ENCODE measurements at places on chromosomes 6 and 20.

DNA sequence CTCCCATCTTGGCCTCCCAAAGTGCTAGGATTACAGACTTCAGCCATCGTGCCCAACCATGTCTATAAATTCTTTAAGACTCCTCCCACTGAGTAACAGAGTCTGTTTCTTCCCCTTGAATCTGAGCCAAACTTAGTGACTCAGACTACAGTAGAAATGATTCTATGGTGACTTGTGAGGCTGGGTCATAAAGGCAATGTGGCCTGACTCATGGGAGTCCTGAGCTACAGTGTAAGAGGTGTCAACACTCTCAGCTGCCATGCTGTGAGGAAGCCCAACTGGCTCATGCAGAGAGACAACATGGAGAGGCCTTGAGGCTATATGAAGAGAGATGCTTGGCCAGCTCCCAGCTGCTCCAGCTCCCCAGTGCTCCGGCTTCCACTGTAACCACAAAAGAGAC, 5.2 kb upstream of the NRSN2 start:
- DNase-seq = peak; percentile 75

- DNase-seq = peak; percentile 63
Observed at GRCh38 chr6:32177183-32177787, 920 bp upstream of the RNF5 start.

GRCh38 chr6:49979584-49979983, 10.2 kb upstream of the DEFB113 start:
- no peak for DNase-seq

- no peak for DNase-seq
Observed at GRCh38 chr6:41262401-41262800, 24.1 kb downstream of the TREM1 start.

- DNase-seq = no peak
Observed at GRCh38 chr6:38264605-38265004, 375.1 kb downstream of the BTBD9 start.

DNA sequence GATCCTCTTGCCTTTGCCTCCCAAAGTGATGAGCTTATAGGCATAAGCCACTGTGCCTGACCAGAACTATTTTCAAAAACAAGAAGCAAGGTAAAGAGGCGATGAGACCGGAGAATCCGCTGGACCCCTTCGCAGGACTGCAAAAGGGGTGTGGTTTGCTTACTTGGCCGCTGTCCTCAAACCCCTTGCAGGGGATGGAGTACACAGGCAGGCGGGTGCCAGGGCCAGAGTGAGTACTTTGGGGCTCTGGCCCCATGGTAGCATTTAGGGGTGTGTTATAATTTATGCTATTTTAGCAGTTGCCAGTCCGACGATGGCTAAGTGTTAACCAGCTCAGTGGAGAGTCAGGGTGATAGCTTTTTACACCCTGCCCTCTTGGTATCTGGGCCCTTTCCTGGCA, 1454.9 kb downstream of the HACE1 start:
- no peak for DNase-seq

DNA sequence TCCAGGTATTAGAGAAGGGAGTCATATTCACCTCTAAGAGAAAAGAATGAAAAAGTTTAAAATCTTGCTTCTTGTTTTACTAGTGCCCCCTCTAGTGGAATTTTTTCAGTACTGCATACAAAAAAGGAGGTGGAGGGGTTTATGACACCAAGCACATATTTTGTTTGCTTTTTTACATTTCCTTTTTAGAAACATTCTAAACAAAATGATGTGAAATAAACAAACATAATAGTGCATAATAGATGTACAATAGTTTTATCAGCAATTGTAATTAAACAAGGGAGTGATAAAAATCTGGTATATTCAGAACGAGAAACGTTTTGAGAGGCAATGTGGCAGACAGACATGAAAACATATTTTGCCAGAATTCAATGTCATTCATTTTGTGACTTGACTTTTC, 111.0 kb upstream of the TFAP2D start:
- DNase-seq = peak; percentile 13

DNA sequence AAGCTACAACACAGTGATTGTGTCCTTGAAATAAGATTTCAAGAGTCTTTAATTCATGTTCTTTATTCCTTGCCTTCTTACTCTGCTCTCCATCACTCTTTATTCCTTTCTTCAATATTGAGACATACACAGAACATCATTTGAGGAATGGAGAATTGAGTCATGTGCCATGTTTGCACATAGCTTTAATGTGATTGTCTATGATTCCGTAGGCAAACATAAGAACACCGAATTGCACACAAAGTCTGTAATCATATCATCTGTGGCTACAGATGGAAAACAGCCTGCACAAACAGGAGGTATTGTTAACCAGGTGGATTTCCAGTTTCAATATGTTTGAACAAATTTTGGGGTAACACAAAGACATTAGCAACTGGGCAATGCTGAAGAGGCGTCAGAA, 571.6 kb upstream of the GJE1 start:
- no peak for DNase-seq

DNA sequence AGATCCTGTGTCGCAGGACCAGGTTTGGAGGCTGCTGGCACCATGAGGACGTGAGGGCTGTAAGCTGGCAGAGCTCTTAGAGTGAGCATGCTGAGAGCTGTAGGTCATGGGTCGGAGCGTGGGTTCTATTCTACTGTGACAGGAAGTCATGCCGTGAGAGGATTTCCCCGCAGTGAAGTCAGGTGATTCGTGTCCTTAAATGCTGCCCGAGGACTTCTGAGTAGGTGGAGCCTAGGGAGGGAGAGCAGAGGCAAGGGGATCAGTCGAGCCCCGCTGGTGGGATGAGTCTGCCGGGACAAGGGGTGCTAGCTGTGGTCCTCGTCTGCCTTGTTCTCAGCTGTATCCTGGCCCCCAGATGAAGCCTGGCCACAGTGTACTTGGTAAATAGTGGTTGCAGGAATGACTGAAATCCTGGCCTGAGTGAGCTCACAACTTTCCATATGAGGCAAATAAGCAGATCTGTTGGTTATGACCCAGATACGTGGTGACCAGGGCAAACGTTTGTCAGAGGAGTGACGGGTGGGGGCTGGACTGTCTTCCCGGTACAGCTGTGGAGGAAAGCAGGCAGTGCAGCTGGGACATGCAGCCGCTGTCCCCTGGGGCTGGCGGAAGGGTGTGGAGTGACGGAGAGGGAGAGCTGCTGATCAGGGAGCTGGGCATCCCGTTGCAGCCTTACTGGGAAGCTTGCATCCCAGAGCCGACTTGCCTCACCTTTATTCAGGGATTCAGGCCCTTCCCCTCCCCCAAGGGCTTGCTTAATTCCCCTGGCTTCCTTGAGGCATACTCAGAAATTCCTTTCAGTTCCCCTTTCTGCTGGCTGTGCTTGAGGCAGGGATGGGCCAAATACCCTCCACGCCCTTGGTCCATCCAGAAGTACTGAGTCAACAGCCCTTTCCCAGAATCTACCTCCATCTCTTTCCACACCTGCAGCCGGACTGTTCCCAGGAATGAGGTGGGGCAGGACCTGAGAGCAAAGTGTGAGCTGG, 250.9 kb upstream of the RREB1 start:
- DNase-seq = no peak

- no peak for DNase-seq
Observed at GRCh38 chr6:166286839-166287271, 21.3 kb downstream of the PRR18 start.

GRCh38 chr20:45218636-45219035, 2.5 kb upstream of the SEMG2 start:
- no peak for DNase-seq

DNA sequence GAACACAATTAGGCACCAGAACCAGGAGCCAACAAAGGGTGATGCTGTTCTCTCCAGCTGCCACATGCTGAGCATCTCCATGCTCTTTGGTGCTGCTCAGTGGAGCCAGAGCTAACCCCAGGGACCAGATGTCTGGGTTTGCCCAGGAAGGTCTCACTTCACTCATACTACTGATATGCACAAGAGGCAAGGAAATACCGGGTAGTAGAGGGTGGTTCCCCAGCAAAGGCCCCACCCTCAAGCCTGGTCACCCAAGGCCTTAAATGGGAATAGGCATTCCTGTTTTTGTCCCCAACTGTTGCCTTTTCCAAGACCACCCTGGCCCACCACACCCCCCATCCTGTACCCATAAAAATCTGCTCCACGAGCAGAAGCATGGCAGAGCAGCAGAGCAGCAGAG, 204.5 kb upstream of the TAB2 start:
- DNase-seq = no peak

DNA sequence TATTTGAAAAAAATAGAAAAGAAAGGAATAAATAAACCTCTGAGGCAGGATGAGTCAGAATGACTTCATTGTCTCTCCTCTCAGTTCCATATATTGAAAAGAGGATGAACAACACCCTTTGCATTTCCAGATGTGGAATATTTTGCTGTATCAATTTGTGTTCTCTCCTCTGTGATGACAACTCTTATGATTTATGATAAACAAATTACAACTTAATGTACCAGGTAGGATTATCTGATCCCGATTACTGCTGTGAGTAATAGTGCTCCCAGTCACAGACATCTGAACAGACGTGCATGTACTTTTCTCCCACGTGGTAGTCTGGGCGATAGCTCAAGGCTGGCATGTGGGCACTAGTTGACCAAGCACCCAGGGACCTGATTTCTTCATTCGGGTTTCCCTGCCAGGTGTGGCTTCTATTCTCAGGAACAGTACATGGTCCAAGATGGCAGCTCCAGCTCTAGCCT, 142.1 kb upstream of the SULF2 start:
- no peak for DNase-seq

- no peak for DNase-seq
Observed at GRCh38 chr20:37640600-37641561, 52.9 kb upstream of the CTNNBL1 start.

- no peak for DNase-seq
Observed at GRCh38 chr6:124977067-124977908, 15.1 kb downstream of the RNF217 start.

DNA sequence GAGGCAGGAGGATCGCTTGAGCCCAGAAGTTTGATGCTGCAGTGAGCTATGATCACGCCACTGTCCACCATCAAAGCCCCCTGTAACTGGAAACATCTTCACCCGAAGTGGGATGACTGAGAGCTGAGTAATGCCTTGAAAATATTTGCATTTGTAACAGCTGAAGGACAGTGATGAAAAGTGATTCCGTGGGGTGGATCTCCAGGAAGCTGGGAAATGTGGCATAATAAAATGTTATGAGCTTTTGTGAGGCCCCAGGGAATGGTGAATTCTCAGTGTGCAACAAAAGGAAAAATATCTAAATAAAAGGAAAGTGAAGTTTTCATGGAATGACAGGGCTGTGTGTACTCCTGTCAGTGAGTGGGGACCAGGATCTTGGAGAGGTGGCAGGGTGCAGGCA, 92.0 kb downstream of the JAG1 start:
- no peak for DNase-seq

GRCh38 chr20:49945701-49946477, 9.7 kb downstream of the RNF114 start:
- no peak for DNase-seq

DNA sequence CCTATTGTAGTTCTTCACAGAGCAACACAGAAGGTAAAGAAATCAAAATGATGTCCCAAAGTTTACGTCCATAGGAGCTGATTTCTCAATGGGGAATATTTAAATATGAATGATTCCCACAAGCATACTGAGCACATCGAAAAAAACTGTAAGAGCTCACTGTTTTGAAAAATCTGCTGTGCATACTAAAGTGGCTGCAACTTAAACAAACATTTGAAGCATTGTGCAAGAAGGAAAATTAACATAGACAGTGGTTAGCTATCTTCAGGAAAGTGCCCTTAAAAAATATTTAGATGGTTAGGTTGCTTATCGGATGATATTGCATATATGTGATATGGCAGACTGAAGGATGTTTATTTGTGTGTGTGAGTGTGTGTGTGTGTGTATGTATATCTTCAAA, 747.6 kb downstream of the RFPL4B start:
- no peak for DNase-seq

- DNase-seq = no peak
Observed at GRCh38 chr6:5205877-5206850, 54.6 kb downstream of the LYRM4 start.

DNA sequence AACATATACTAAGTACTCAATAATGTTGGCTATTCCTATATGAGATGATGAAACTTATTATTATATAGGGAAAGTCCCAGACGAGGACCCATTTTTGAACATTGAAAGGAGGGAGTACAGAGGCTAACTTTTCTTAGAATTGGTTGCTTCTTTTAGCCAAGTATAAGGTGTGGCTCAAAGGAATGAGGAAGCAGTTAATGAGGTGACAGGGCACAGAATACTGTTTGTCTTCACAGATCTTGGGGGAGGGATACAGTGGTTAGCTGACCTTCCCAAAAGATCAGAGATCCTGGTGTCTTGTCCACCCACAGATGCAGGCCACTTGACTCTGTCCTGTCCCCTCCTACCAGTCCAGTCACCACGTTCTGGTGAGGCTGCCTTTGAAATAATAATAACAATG, 67.8 kb upstream of the EPB41L1 start:
- no peak for DNase-seq

DNA sequence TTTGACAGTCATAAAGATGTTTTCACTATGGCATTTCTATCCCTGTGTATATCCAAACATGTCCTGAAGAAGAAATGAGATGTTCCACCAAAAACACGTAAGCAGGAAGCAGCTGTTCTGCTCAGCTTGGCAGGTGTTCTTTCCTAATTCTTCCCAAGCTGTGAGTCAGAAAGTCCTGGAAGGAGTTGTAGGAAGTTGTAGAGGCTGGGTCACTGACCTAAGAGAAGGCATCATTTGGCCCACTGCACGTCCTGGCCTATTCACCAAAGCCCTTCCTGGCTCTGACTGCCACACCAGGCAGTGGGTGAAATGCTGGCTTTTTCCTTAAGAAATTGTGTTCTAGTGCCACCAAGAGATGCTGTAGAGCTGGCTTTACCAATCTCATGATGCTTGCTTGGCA, 40.3 kb downstream of the STX11 start:
- DNase-seq = no peak

- DNase-seq = no peak
Observed at GRCh38 chr20:56249956-56250355, 1.4 kb downstream of the MC3R start.

- no peak for DNase-seq
Observed at GRCh38 chr20:4412216-4412615, 309.5 kb upstream of the PRND start.

DNA sequence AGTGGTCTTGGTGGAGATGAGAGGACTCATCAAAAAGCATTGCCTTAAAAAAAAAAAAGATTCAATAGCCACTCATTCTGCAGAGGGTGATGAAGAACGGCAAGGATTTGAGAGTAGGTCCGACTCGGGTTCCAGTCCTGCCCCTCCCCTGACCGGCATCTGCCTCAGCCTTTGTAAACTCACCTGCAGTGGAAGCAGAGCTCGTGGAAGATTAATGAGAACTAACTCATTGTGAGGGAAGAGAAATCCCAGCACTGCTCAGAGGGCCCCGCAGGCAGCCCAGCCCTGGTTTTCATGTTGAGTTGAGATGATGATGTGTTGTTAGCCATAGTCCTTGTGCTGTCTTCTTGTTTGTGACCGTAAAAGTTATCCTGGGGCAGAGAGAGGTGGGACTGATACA, 59.4 kb downstream of the GCNT2 start:
- no peak for DNase-seq
